ENCODE measurements at places on chromosomes 16 and 17.

GRCh38 chr17:27398691-27399090 is 57.6 kb upstream of the KSR1 start:
- DNase-seq: no peak

DNA sequence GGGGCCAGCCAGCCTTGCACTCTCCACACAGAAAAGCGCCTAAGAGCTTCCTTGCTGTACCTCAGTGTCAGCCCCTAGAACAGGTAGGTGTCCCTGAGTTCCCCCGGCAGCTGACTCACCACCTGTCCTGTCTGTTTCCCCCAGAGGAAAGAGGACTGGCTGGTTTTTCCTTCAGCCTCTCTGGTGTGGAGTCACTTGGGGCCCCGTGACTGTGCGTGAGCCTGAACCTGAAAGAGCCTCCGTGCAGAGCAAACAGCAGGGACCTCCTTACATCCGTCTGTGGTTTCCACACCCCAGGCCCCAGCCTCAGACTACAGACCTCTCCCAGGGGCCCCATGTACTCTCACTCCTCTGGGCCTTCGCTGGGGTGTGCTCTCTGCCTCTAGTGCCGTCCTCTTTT is 87.8 kb downstream of the GNAO1 start:
- DNase-seq: no peak

- DNase-seq: no peak
These were observed 1.9 kb downstream of the CLCN7 start for GRCh38 chr16:1472974-1473373.

- DNase-seq: no peak
These were observed 59.2 kb upstream of the LGALS9 start for GRCh38 chr17:27571563-27572352.

DNA sequence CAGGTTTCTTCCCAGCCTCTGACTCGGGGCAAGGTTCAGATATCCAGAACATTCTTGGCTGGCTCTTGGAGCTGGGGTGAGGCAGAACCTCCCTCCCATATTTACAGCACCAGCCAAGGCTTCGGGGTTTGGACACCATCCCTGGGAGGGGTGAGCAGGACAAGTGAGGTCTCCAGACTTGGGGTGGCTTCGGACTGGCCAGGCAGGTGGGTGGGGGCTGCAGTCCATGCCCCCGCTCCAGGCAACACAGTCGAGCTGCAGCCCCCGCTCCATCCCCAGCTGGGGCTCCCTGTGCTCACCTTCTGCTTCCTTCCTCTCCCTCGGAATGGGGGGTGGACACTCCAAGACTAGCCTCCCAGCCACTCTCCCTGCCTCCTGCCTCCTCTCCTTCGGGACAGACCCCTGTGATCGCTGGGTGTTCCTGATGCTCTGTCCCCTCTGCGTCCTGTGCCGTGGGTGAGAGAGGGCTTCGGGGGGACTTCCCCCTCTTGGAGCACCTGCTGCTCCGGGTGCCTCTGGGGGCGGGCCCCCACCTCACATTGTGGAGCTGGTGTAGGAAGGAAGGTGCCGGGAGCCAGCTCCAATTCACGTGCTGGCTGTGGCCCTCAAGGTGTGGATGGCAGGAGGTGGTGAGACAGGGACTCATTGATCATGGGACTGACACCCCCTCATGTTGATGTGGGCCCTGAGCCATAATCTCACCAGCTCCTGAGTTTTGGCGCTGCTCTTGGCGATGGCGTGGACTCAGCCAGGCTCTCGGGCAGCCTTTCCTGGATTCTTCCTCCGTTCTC is 189.2 kb downstream of the SEC14L1 start:
- DNase-seq: no peak

- DNase-seq: no peak
These were observed 23.5 kb downstream of the XPO6 start for GRCh38 chr16:28188085-28188916.

GRCh38 chr16:68233835-68234187 is 2.1 kb downstream of the ESRP2 start:
- DNase-seq: no peak

- DNase-seq: no peak
These were observed at the start of gene KRTAP29-1 for GRCh38 chr17:41301916-41302901. Gene KRTAP29-1, minus strand, starts transcription at chr17:41302851. Its CDS starts 0 bp downstream, at chr17:41302851.

GRCh38 chr17:56098746-56099145 is 54.5 kb upstream of the ANKFN1 start:
- DNase-seq: no peak

GRCh38 chr16:68728523-68728922 is 8.6 kb upstream of the CDH1 start:
- no peak for DNase-seq

- DNase-seq: no peak
These were observed 6.5 kb downstream of the MOSMO start for GRCh38 chr16:22014271-22014873.

DNA sequence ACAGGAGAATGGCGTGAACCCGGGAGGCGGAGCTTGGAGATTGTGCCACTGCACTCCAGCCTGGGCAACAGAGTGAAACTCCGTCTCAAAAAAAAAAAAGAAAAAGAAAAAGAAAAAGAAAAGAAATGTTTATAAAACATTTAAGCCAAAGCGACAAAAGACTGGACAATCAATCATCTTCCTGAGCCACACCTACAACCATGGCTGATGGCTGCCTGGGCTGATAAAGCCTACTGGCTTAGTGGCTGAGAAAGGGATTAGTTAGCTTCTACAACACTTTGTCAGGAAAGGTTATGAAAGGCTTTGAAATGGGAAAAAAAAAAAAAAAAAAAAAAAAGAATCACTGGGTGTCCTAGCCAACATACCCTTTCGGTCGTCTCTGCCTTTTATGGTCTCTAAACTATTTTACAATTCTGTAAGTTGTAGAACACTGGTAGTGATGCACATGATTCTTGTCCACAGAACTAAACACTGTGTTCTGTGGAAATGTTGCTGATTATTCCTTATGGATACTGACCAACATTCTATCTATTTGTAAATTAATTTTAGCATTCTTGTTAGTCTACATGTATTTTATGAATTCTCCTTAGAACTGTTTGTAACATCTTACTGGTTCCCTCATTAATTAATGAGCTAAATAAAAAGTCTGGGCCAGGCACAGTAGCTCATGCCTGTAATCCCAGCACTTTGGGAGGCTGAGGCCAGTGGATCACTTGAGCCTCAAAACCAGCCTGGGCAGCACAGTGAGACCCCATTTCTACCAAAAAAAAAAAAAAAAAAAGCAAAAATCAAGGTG is 45.5 kb downstream of the ZZEF1 start:
- DNase-seq: no peak

All from cortex of kidney (tissue), 1 donor.